Activated CD8-positive, alpha-beta T cell treated with anti-CD3 and anti-CD28 coated beads, Interleukin-2, amount 10 ng/mL, durations not matched to agents 7 days and 5 days (primary cell): ENCODE measurements at places on chromosomes 2 and 18. TPM values are rescaled to one million over a fixed set of nuclear protein-coding genes. Genes with fewer than 3 reads are reported as not detected.

ANKRD30BL gene
- not detected for total RNA-seq

MARCO gene
- total RNA-seq: not detected

FAM237A gene
- not detected for total RNA-seq

GRCh38 chr2:61443342-61444041 lies 27.4 kb downstream of the USP34 start:
- H3K27me3 ChIP-seq: no peaks in the 10 kb centered on the region
- H3K36me3 ChIP-seq: peaks cover 25% of the 10 kb centered on the region
- H3K4me1 ChIP-seq: peaks cover 16% of the 10 kb centered on the region

GRCh38 chr2:42332575-42332974 lies 28.4 kb downstream of the COX7A2L start:
- H3K4me1 ChIP-seq: no peaks in the 10 kb centered on the region
- no peak overlapping the region for H3K4me3 ChIP-seq
- H3K36me3 ChIP-seq: peaks cover 76% of the 10 kb centered on the region
- no peak overlapping the region for H3K27ac ChIP-seq

GRCh38 chr2:202135091-202135874 lies 62.2 kb downstream of the KIAA2012 start:
- peaks cover 3% of the 10 kb centered on the region for H3K27me3 ChIP-seq
- H3K36me3 ChIP-seq: no peaks in the 10 kb centered on the region
- H3K4me3 ChIP-seq: no peak overlapping the region
- DNase-seq: no peak
- H3K4me1 ChIP-seq: no peaks in the 10 kb centered on the region

DNA sequence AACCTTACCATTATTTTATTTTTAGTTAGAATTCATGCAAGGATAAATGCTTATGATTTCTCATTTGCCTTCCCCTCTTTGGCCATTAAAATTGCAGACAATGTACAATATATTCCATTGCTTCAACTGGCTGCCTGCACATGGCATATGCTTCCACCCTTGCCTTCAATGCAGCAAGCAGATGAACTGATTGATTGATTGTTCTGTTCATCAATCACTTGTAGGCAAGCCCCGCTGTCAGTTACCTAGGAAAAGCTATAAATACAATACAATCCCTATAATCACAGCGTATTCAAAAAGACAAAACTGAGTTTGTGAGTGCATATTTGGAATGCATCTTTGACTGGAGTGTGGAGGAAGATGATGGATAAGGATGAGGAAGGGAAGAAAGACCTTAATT lies 73.6 kb upstream of the CAVIN2 start:
- H3K4me3 ChIP-seq: no peak overlapping the region
- H3K27me3 ChIP-seq: peaks cover 3% of the 10 kb centered on the region
- no peaks in the 10 kb centered on the region for H3K36me3 ChIP-seq
- no peaks in the 10 kb centered on the region for H3K4me1 ChIP-seq

GRCh38 chr2:169105476-169105875 lies 36.1 kb downstream of the DHRS9 start:
- H3K4me1 ChIP-seq: peaks cover 72% of the 10 kb centered on the region
- no peaks in the 10 kb centered on the region for H3K27me3 ChIP-seq
- no peak for DNase-seq
- H3K27ac ChIP-seq: peak overlapping the region; percentile 84
- peaks cover 27% of the 10 kb centered on the region for H3K36me3 ChIP-seq

DNA sequence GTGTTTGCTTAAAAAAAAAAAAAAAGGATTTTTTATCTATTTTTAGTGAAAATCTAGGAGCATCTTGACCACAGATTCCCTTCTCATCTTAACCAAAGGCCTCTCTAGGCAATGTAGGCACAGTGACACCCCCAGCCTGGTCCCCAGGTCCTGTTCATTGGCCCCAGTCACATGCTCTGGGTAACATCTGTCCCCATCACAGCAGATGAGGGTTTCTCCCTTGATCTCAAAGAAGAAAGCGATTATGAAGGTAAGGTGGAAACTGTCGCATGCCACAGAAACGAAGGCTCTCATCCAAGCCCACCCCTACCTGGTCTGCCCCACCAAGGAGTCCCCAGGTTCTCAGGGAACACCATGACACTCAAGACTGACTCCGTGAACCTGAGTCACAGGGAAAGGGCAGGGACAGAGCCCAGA lies 4.7 kb downstream of the HS6ST1 start:
- H3K36me3 ChIP-seq: no peaks in the 10 kb centered on the region
- no peak overlapping the region for H3K27ac ChIP-seq
- peaks cover 28% of the 10 kb centered on the region for H3K4me1 ChIP-seq
- peak; percentile 17 for DNase-seq
- H3K4me3 ChIP-seq: no peak overlapping the region
